ENCODE measurements at places on chromosomes 6 and 20. TPM values are rescaled to one million over a fixed set of nuclear protein-coding genes. Genes with fewer than 3 reads are reported as not detected.
A peak's percentile ranks its signal among the peaks of the same experiment; 100 is the strongest.

Gene NHSL1
- 12.2 TPM for total RNA-seq

Gene WTAP
- total RNA-seq = 97.9 TPM

Gene ULBP1
- not detected for total RNA-seq

Gene NMBR
- total RNA-seq = not detected

Gene MUC21
- total RNA-seq = not detected

Gene CASS4
- 10.9 TPM for total RNA-seq

Gene C6orf58
- not detected for total RNA-seq

Gene SYCP2L
- 0.83 TPM for total RNA-seq

Gene SLA2
- 10.4 TPM for total RNA-seq

Gene LY6G6C
- 0.77 TPM for total RNA-seq

- DNase-seq = peak; percentile 63
Observed at GRCh38 chr6:167163476-167164011, 5.8 kb upstream of the GPR31 start.

DNA sequence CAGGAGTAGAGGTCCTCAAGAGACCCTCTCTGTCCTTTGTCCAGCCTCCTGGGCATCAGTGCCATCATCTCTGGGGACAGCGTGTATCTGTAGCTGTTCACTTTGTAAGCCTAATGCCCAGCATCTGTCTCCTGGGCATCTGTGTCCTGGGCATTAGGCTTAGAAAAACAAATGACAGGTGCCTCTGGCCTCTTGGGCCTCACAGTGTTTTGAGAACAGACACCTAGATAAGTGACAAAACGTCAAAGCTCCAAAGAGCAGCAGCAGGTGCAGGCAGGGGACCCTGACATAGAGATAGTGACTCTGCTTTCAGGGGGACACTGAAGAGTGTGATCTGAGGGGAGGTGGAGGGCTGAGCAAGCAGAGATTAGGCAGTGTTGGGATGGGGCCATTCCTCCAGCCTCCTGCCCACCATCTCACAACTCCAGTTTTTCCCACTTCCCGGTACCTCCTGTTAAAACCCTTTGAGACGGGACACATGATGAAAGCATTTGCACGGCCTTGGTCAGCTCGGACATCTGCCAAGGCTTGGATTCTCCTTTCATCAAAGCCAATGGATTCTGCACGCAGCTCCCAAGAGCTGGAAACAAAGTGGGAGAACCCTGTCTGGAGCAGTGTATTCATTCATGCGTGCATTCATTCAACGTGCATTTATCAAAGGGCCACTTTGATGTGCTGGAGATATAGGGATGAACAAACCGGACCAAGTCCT lies 55.5 kb upstream of the CD93 start:
- no peak for DNase-seq

DNA sequence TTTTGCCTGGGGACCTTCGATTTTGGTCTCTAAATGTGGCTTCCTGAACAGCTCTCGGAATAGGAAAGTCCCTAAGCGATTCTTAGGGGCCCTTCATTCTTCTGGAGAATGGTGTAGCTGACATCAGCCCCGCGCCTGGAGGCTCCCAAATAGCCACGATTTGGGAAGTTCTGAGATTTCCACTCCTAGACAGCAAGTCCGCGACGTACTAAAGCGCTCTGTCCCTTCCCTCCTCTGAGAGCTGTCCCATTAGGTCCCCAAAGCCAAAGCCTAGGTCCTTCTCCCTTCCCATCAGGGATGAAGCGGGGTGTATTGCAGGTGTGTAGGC lies 756 bp downstream of the MOXD1 start:
- no peak for DNase-seq

GRCh38 chr6:88869263-88870020 lies 94.0 kb downstream of the RNGTT start:
- DNase-seq = no peak

- no peak for DNase-seq
Observed at GRCh38 chr6:125114248-125114858, 39.2 kb upstream of the TPD52L1 start.

DNA sequence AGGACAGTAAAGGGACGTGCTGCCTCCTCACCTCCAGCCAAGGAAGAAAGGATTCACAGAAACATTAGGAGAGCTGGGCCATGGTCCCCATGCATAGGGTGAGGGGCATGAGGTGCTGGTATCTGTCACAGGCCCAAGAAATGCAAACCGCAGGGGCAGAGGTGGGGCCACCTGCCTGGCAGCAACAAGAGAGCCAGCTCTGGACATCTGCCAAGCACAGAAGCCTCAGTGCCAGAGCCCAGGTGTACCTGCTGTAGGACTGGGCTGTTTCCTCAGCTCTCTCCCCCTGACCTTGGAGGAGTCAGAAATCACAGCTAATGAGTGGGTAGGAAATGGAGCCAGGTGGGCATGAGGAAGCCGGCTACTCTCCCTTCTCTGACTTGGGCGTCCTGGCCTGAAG lies 45.3 kb downstream of the SLC2A12 start:
- DNase-seq = no peak

- DNase-seq = no peak
Observed at GRCh38 chr6:30350524-30350923, 5.6 kb downstream of the RPP21 start.

DNA sequence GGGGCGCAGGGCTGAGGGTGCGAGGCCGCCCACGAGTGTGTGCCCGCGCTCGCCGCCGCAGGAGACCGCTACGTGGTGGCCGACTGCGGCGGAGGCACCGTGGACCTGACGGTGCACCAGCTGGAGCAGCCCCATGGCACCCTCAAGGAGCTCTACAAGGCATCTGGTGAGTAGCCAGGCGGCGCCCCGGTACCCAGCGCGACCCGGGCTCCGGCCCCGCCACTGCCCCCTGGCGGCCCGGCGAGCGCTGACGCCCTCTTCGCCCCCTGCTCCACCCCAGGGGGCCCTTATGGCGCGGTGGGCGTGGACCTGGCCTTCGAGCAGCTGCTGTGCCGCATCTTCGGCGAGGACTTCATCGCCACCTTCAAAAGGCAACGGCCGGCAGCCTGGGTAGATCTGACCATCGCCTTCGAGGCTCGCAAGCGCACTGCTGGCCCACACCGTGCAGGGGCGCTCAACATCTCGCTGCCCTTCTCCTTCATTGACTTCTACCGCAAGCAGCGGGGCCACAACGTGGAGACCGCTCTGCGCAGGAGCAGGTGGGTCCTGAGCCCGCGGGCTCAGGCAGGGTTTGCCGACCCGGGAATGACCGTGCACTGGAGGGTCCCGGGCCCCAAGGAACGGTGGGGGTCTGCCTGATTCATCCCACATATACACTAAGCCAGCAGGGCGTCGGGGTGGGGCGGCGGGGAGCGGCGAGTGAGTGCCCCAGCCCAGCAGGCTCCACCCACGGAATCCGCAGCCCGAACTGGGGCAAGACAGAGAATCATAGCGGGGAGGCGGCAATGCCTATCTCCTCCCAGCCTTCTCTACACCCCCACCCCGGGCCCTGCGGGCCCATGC lies 17.4 kb downstream of the HSPA12B start:
- DNase-seq = peak; percentile 60

DNA sequence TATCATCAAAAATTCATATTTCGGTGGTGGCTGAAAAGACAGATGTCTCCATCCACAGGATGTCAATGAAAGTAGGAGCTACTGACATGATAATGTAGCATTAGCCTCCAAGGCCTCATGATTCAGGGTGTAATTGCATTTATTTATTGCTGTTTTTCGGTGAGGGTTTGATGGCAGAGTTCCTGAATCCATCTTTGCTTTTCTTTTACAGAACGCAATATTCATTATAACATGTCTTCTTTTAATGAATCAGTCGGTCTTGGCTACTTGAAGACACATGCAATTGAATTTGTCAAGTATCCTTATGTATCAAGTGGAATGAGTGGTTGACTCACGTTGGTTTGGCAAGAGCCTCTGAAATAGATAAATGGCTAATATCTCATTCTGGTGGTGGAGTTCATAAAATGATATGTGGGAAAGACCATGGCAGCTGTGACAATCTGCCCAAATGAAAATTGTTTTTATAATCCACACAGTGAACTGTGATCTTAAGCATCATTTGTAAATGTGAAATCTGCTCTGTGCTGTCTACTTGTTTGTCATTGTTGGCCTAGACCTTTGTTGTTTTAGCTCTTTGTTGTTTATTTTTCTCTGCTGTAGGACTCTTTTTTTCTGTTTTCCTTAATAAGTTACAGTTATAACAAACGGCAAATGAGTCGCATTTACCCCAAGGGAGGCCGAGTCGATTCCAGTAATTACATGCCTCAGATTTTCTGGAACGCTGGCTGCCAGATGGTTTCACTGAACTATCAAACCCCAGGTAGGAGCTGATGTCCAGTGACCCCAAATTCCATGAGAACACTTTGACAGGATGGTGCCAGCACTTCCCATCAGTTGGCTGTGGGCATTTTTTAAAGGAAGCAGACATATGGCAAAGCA lies 105.7 kb upstream of the LAMP5 start:
- DNase-seq = no peak

DNA sequence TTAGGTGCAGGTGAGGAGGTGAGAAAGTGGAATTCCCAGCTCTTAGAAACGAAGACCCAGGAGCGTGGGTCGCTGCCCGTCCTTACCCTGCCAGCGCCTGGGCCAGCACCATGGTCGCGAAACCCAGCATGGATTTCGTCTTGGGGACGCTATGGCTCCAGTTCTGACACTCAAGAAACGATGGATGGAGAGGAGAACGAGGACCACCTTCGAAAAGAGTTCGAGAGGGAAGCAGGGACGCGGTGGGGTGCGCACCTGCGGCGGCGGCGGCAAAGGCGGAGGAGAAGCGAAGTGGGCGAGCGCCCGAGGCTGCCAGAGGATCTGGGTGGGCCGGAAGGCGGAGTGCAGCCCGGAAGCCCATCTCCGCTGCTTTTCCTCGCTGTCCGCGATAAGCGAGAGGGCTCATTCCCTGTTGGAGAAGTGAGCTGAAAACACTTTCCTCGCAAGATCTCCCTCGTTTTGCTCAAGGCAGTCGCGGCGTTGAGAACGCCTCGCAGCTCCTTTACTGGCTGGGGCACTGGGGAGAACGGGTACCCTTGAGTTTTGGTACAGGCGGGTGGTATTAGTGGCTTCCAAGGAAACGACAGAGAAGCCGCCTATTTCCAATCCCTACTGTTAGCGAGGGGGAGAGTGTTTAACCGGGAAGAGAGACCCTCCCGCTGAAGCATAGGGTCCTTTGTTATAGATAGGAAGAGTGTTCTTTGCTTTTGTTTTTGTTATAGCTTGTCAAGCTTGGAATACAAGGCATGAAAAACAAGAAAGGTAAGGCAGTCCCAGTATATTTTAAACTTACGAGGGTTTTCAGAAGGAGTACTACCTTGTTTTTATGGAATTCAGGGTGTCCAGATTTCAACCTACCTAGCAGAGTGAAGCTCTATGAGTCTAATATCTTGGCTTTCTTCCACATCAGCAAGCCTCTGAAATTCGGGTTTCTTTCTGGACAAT lies 109.5 kb downstream of the TRIM27 start:
- DNase-seq = no peak

DNA sequence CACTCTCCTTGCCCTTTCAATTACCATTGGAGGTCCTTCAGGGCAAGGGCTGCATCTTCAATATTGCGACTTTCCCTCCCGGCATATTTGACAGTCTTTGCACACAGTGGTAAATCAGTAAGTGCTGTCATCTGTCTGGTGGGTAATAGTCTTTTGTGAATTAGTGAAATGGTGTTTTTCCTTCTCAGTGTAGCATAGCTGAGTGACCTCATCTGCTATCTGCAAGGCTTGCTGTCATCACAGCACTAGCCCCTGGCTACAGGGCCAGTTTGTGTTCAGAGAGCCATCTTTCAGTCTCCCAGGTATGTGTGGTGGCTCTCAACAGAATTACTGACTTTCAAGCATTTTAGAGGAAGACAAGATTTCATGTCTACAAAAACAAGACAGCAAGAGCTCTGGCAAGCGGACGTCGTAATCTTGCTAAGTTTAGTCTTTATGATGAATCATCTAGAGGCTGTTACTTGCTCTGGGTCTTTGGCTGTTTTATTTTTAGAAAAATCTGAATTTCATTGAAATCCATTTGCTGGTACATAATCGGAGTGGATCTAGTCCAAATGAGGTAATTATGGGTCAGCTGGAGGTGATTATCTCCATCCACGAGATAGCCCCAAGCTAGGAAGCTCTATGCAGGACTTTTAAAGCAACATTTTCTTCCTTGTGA lies 528.9 kb downstream of the EPM2A start:
- DNase-seq = no peak

GRCh38 chr6:35583893-35584688 lies 71.4 kb upstream of the TULP1 start:
- no peak for DNase-seq

- no peak for DNase-seq
Observed at GRCh38 chr6:50823094-50823920, 4.6 kb downstream of the TFAP2B start.

DNA sequence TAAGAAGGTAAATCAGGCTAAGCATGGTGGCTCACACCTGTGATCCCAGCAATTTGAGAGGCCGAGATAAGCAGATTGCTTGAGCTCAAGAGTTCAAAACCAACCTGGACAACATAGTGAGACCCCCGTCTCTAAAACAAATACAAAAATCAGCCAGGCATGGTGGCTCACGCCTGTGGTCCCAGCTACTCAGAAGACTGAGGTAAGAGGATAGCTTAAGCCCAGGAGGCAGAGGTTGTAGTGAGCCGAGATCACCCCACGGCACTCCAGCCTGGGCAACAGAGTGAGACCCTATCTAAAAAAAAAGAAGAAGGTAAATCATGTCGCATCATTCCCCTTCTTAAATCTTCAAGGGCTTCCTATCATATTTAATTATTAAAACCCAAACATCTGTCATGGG lies 39.0 kb upstream of the PRND start:
- no peak for DNase-seq

GRCh38 chr6:88116276-88116675 lies 49.9 kb downstream of the CNR1 start:
- no peak for DNase-seq

DNA sequence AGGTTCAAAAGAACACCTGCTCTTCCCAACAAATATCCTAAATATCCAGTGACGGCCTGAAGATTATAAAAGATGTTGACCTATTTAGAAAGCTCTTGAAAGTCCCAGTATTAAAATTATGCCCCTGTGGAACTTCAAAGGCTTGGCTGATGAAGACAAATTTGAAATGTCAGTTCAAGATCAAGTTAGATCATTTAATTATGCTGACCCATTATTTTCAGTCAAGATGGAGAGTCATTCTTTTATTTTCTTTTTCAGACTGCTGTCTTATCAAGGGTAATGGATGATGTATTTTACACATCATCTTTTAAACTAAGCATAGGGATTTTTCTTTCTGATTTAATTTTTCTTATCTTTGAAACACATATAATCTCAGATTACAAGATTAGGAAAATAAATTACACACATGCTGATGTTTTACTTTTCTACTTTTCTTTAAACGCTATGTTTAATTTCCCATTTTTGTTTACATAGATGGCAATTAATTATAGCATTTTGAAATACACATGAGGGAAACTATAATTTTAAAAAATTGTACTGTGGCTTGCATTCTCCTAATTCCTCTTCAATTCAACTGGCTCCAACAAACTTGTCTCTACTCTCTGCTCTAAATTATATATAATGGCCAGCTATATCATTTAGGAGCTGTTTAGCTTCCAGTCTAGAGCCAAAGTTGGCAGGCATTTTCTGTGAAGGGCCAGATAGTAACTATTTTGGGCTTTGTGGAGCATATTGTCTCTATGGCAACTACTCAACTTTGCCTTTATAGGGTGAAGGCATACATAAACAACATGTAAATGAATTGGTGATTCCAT lies 123.7 kb downstream of the RCAN2 start:
- no peak for DNase-seq
